AG09309 (cell line): ENCODE measurements at places on chromosomes 4 and X.
A peak's percentile ranks its signal among the peaks of the same experiment; 100 is the strongest.

DNA sequence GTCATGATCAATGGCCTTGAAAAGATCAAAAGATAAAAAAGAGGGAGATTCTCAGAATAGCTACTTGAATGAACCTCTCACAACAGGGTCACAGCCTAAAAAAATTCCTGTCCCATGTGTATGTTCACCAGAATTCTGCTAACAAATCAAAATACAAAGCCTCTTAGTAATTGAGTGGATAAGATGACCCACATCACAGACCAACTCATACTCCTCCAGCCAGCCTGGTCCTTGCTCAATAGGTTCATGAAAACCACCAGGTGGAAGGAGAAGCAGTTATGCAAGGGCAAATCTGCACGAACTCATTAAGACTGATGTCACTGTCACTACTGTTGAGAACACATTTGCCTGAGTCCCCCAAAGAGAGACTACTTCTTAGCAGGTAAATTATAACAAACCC lies 21.5 kb downstream of the WDFY3 start:
- no peak for DNase-seq

DNA sequence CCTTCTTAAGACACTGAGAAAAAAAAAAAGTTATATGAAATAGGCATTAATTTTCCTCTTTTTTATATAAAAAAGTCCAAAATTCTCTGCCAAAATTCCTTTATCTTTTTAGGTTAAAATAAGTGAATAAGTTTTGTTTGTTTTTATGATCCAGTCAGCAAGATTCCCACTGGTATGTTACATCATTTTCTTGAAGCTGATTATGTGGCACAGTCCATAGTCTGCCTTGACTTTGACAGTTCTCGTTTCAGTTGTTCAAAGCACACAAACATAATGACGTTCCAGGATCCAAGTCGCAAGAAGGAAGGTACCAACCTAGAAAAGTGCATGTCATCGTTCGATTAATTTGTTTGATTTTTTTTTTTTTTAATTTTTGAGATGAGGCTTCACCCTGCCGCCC lies 9.1 kb downstream of the UCP1 start:
- no peak for DNase-seq

- DNase-seq: peak; percentile 59
Observed at GRCh38 chrX:115616943-115617563, 56.1 kb downstream of the PLS3 start.

- DNase-seq: peak; percentile 13
Observed at GRCh38 chr4:167897116-167897515, 195.2 kb upstream of the ANXA10 start.

- DNase-seq: peak; percentile 31
Observed at GRCh38 chr4:108881190-108881589, 118.3 kb upstream of the ETNPPL start.

GRCh38 chr4:40662962-40663604 lies 33.4 kb upstream of the RBM47 start:
- peak; percentile 33 for DNase-seq

DNA sequence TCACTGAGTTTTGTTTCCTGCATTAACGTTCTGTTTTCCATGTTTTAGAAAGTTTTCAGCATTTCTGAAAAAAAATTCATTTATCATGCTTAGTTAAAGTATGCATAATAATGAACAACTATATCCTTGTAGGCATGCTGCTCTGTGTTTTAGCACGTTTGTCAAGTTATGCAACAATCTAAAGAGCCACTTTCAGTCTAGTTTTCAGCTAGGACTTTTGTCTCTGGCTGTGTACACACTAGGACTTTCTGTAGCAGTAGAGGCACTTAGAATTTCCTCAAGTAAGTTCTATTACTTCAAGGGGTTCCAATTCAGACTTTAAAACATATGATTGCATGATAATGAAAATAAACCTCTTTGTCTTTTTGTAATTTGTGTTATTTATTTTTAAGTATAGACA lies 12.4 kb downstream of the DCAF8L1 start:
- DNase-seq: no peak

DNA sequence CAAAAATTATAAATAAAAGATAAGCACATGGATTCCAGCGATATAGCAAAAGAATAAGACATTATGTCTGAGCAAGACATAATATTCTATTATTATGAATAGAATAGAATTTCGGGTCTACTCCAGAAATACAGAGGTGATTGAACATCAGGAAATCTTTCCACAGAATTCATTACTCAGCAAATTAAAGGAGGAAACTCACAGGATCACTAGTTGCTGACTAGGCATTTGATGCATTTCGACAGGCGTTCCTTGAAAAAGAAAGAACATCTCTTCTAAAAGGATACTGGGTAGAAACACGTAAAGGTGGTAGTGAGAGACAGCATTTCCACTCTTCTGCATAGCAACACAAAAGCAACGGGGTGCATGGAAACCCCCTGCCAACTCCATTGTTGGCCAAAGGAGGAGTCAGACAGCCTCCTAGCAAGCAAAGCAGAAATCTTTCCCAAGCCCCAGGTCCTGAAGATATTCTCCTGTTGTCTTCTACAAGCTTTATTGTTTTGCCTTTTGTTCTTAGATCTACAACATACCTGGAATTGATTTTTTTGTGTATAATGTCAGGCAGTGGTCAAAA lies 14.3 kb upstream of the PDZD4 start:
- DNase-seq: no peak

- DNase-seq: no peak
Observed at GRCh38 chr4:56405016-56405415, 17.7 kb upstream of the AASDH start.

GRCh38 chr4:102388611-102389010 lies 43.3 kb upstream of the SLC39A8 start:
- no peak for DNase-seq

DNA sequence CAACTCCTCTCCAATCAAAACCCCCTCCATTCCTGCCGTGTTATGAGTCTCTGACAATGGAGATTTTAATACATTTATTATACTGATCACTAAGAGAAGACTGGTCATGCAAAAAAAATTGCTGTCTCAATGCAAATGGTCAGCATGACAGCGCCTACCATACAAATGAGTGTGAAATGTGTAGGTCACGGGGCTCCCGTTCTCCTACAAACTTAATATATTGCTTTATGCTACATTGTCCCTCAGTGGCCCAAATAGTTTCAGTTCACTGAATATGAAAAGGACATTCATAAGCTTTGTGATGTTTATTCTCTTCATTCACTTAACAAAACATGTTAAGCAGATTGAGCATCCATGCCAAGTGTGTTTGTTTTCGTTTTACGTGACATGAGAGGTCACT lies 116.1 kb downstream of the SPANXN3 start:
- DNase-seq: no peak

- DNase-seq: no peak
Observed at GRCh38 chrX:75273483-75273882, 402 bp upstream of the UPRT start.

DNA sequence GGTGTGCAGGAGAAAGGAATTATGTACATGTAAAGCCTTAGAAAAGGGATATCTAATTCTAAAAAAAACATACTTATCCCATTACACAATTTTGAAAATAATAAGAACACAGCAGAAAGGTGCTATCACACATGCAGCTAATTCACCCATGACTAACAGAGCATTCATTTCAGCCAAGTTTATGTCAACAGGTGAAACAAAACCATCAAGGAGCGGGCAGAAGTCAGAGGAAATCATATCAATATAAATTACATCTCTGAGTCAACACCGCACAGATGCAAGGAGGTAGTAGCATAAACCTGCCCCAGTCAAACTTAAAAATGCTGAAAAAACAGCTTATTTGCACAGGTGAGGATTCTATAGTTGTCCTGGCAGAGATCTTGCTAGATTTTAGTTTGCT lies 197.9 kb downstream of the PRDM5 start:
- DNase-seq: no peak

- DNase-seq: no peak
Observed at GRCh38 chr4:180190382-180190781, 2052.8 kb upstream of the TENM3 start.

DNA sequence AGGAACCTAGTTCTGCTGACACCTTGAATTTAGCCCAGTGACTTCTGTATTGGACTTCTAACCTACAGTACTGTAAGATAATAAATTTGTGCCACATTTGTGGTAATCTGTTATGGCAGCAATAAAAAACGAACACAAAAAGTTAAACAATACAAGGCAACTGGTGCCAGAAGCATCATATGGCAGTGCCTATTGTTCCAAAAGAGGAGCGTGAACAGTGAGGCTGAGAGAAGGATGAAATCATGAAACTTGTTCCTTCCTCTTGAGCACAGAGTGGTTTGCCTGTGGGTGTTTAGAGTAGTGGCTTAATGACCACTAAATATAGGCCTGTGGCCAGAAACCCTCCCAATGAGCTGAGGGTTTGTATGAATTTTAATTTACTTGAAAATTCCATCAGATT lies 69.7 kb upstream of the PGRMC2 start:
- DNase-seq: no peak

GRCh38 chr4:2792711-2793585 lies at the start of gene SH3BP2:
SH3BP2 (plus strand) TSS chr4:2793085; CDS start chr4:2820618, 27,533 bp downstream.
- no peak for DNase-seq

DNA sequence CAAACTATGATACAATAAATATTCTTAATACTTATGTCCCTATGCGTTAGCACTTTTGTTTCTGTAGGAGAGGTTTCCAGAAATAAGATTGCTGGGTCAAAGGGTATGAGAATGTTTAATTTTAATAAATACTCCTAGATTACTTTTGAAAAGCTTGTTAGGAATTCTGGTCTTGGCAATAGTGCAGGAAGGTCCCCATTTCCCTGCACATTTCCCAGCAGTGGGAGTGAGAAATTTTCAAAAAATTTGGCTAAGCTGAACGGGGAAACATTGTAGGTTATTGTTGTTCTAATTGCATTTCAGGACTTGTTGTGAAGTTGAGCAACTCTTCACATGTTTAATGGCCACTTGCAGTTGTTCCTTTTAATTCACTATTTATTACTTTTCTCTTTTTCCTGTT lies 27.1 kb downstream of the IGFBP7 start:
- DNase-seq: no peak

GRCh38 chrX:114906984-114907510 lies 110.4 kb downstream of the IL13RA2 start:
- no peak for DNase-seq

GRCh38 chr4:25161593-25161950 lies 1.3 kb upstream of the SEPSECS start:
- DNase-seq: no peak

GRCh38 chr4:39637586-39638353 lies 895 bp downstream of the SMIM14 start:
- DNase-seq: no peak

- no peak for DNase-seq
Observed at GRCh38 chr4:129371926-129372325, 276.0 kb downstream of the C4orf33 start.

- no peak for DNase-seq
Observed at GRCh38 chrX:38612281-38612680, 50.9 kb downstream of the TSPAN7 start.

GRCh38 chr4:83340692-83341343 lies 6.2 kb upstream of the HPSE start:
- DNase-seq: no peak

DNA sequence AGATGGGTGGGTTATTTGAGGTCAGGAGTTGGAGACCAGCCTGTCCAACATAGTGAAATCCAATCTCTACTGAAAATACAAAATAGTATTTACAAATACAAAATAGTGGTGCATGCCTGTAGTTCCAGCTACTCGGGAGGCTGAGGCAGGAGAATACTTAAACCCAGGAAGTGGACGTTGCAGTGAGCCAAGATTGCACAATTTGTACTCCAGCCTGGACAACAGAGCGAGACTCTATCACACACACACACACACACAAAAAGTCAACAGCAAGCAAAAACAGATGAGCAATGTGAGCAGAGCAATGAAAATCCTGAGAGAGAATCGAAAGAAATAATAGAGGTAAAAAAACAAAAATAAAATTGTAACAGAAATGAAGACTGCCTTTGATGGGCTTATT lies 168.8 kb downstream of the PCDH18 start:
- no peak for DNase-seq

DNA sequence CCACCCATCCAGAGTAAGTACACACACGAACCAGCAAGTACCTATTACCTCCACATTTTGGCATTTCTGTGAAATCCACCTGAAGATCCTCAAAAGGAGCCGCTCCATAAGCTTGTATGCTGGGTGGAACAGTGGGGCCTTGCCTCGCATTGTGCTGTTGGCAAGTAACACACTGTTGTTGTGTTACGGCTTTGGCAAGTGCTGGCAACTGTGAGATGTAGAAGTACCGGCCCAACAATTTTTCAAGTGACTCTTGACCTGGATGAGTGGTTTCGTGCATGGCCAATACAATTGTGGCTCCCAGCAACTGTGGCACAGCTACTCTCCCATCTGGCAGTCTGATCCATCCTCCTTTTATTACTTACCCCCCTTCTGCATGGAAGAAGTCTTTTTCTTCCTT lies 128.7 kb downstream of the CCNB3 start:
- DNase-seq: no peak

- no peak for DNase-seq
Observed at GRCh38 chr4:48138936-48139335, 4.9 kb upstream of the TXK start.

DNA sequence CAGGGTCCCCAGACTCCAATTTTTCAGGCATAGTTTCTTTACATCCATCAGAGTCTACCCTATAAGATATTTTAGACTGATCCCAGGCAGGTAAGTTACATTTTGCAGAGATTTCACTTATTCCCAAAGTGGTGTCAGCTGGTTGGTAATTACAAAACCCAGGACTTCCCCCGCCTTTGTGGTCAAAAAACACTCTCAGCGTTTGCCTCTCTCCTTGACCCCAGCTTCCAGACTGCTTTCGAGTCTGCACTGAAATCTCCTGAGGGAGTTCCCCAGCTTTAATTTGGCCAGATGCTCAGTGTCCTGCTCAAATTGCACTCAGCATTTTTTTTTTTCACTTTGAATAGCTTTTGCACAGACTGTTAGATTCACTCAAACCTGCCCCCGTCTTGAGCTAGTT lies 11.2 kb upstream of the AMOT start:
- DNase-seq: no peak

DNA sequence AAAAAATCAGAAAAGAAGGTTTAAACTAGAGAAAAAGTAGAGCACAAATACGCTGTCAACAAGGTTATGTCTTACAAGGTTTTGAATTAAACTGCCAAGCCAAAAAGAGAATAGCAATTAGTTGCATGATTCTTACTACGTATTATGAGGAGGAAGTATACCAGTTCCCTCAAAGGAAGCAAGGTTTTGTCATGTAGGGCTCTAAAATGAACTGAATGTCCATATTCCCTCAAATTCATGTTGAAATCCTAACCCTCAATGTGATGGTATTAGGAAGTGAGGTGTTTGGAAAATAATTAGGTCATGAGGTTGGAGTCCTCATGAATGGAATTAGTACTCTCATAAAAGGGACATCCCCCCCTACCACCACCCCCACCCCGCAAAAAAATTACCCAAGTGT lies 201.0 kb downstream of the FBXW7 start:
- DNase-seq: no peak

- no peak for DNase-seq
Observed at GRCh38 chr4:111601671-111602070, 543.6 kb upstream of the FAM241A start.

DNA sequence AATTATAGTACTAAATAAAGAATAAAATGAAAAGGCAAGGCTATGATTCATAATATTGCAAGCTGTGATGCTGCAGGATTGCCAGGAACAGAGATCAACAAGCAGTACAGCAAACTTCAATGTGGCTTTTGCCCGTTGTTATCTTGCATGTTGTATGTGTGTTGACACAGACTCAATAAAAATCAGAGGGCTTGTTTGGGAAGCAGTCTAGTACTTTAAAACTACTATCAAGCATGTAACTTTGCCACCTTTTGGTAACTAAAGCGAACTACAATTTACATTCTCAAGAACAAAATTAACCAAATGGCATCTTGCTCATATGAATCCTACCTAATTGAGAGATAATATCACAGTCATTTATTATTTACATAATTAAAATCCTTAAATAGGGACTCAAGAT lies 79.8 kb upstream of the GPM6A start:
- peak; percentile 5 for DNase-seq

- DNase-seq: no peak
Observed at GRCh38 chr4:116180157-116180601, 905.2 kb downstream of the TRAM1L1 start.
